ENCODE measurements at places on chromosomes 16 and 17. TPM values are rescaled to one million over a fixed set of nuclear protein-coding genes. Genes with fewer than 3 reads are reported as not detected.
A peak's percentile ranks its signal among the peaks of the same experiment; 100 is the strongest.

DNA sequence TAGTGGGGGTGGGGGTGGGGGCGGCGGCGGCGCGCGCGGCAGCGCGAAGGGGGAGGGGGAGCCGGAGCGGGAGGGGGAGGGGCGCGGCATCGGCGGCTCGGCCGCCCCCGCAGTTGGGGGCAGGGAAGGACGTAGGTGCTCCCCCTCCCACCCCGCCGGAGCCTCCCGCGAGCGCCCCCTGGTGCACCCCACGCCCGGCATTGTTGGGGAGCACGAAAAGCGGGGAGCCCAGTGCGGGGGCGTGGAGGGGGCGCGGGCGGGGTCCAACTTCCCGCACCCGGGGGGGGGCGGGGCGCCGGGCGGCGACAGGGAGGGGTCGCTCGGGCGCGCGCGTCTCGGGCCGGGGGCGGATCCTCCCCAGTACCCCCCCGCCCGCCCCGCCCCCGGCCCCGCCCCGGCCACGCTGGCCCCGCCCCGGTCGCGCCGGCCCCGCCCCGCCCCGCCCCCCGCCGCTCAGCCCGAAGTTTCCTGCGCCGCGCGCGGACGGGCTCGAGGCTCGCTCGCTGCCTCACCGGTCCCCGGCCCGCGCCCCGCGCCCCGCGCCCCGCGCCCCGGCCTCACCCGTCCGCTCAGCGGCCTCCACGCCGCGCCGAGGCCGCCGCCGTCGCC is at the start of gene CACNA1H:
Gene CACNA1H, plus strand, starts transcription at position 456 of the 609 bp plus-strand sequence. CDS start 632 bp downstream, outside the sequence.
- no peak for DNase-seq

DNA sequence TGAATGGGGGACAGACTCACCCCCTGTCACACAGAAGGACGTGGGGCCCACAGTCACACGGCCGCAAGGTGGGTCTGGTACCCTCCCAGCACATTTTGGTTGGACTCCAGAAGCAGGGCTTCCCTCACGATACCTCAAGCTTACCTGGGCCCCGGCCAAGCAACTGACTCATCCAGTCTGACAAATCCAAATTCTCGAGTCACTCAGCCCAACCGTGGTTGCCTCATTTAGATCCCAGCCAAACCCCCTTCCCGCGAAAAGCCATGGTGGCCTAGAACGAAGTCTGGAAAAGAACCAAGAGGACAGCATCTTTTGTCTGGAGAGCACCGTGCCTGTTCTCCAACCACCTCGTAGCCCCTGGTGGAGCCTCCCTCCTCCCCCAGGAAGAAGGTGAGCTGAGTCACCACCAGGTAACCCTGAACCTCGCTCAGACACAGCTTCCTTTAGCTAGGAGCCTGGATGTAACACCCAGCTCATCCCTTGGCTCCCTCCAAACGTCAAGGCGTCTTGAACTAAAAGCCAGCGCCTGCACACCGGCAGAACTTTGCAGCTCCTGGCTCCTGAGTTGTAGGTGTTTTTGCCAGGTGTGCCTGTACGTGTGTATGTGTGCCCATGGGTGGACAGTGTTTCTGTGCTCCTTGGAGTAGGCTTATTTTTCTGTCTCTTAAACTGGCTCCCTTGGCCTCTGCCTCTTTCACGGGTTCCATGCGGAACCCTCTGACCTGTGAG is 78.9 kb downstream of the CMIP start:
- peak; percentile 28 for DNase-seq

DNA sequence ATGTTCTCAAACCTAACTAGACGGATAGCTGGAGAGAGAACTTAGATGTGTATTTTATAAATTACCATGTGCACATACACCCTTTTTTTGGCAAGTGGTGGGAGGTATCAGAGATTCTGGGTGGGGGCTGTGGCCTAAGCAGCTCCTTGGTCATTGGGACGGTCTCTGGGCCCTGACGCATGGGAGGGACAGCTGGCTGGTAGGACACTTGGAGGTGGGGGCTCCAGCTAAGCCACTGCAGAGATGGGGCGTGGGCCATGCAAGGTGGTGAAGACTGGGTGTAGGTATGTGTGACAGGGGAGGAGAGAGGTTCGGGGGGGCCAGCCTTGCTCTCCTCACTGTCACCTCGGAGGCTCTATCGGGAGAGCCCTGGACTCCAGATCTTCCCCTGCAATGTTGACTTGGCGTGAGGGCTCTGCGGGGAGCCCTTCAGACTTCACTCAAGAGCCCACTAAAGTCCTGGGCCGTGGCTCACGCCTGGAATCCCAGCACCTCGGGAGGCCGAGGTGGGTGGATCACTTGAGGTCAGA is 17.1 kb downstream of the C1QTNF1 start:
- DNase-seq, result no peak

GRCh38 chr16:84175350-84176081 is 11.3 kb downstream of the TAF1C start:
- DNase-seq, result peak; percentile 47

DNA sequence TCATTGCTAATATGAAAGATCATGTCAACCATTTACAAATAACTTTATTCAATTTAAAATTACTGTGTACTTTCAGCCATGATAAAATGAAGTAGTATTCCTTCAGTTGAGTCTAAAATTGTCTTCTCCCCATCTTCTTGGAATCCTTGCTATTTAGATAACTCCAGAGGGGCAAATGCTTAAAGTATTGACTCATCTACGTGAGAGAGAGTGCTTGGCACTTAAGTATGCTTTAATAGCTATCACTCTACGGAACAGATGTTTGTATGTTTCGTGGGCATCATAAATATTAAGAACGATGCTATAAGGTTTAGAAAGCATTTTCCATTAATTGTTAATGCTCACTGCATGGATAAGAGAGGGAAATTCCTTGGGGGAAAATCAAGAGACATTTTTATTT is 69.3 kb upstream of the MED13 start:
- DNase-seq, result no peak

The MPP3 gene
- total RNA-seq, result 8.7 TPM

DNA sequence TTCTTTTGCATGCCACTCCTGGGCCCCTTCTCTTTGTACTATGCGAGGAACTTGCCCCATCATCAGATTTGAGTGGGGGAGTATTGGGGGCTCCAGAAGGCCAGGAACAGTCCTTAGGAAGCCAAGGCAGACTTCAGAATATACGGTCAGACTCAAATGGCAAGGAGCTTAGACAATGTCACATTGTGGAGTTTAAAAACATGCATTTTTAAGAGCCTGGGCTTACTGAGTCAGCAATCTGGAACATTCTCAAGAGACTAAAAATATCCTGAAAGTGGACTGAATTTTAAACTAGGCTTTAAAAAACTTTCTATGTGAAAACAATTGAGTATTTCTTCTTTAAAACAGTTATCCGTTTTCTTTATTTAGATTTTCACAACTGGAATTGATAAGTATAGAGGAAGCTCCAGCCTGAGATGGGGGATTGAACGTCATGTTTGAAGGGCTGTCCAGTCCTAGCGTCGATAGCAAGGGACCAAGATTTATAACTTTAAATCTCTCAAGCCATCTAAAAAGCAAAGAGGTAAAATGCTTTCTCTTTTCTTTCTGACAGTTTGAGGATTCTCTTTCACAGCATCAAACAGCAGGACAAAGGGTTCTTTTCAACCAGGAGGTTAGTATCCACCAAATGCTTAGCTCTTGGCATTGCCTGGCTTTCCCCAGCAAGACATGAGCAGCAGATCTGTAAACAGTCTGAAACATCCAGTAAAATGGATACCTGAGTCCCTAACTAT is 45.8 kb upstream of the CDRT4 start:
- DNase-seq, result no peak

DNA sequence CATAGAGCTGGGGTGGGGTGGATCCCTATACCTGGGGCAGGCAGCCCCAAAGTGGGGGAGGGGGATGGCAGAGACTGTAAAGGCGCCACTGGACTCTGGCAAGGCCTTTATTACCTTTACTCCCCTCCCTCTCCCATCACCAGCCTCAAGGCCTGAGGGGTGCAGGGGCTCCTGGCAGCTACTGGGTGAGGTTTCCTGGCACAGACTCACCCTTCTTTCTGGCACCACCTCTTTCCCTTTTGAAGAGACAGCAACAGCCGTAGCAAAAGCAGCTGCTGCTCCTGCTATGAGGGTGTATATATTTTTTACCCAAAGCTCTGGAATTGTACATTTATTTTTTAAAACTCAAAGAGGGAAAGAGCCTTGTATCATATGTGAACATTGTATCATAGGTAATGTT is 17.6 kb downstream of the RAPGEFL1 start:
- DNase-seq, result no peak

The CCL11 gene
- total RNA-seq, result not detected

The NUDT16L1 gene
- total RNA-seq, result 31.2 TPM

GRCh38 chr16:82626791-82627261 is at the start of gene CDH13:
Gene CDH13 (plus strand): TSS chr16:82626969.
- peak; percentile 73 for DNase-seq

Data from fibroblast of villous mesenchyme (primary cell).